Stimulated activated memory B cell treated with anti-CD40 and anti-IgM and Interleukin-4, amounts not matched to agents 10 μg/mL and 1 μg/mL and 100 μg/mL, for 72 hours (primary cell): ENCODE measurements at places on chromosomes 11 and 22.

DNA sequence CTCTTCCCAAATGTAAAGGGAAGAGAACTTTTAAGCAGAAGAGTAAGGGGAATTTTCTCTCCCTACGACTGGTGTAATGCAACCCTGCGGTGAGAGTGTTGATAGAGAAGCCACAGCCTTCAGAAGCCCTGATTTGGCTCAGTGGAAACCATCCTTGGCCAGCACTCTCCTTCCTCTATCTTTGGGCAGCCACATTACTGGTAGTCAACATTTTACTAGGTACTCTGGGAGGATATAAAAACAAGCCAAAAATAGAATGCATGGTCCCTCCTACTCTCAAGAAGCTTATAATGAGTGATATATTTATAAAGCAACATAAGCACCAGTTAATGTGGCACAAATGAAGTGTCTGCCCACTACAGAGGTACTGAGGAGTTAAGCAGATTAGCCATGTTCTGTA is 201.8 kb upstream of the NCAM1 start:
- no peak for ATAC-seq

DNA sequence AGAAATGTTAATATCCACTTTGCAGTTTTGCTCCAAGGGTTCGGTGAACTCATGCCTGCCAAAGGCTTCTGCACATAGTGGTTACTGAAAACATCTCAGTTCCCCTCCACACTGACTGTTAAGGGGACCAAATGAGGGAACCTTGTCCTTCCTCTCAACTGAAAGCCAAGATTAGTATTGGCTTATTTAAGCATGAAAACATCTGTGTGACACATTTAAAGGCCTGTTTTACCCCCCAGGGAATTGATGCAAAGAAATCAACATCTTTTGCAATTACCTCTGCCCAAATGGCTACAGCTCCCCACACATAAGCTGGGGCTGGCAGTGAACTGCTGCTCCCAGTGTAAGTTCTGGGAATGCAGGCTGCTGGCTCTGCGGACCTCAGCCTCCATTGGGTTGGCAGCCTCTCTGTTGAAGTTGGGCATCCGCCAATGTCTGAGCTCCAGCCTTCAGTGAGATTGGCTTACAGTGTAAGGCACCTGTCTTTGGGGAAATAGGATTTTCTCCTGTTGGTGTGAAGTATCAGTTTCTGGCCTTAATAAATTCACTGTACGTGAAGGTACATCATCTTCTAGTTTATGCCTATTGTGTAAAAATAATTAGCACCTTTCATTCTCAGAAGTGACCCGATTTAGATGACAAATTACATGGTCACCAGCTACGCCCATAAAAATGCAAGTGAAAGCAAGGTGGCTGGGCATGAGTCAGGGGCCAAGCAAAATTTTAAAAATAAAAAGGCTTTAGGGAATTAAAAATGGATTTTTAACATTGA is 213.4 kb upstream of the SYN3 start:
- ATAC-seq: peak; percentile 99

DNA sequence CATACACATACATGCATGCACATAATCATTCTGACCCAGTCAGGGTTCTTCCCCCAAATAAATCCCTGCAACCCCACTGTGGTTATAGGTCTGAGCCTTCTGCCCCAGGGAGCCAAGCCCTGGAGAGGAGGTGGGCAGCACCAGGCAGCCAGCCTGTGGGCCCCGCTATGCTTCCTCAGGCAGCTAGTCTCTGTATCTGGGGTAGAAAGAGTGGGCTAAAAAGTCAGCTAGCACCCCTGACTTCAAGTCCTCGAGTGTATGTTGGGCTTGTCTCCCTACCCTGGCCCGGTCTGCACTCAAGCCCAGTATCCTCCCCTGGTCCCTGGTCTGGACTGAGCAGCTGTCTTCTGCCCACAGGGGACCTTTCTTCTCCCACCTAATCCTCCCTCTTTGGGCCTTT is 28.0 kb downstream of the KCNQ1OT1 start:
- ATAC-seq: no peak

DNA sequence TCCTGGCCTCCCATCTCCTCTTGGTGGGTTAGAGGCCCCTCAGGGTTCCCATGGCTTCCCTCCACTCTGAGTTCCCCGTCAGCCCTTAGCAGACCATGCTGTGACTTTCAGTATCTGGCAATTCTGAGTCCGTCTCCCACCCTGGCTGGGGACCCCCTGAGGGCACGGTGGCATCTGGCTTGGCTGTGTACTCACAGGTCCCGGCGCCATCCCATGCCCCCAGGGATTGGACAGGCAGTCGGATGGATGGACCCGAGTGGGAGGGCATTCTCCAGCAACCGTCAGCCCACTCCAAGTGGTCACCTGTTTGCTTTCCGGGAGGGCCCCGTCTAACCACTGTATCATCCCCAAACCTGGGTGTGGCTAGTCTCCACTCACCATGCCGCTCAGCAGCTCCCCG is 24.0 kb upstream of the ABCC8 start:
- ATAC-seq: no peak

DNA sequence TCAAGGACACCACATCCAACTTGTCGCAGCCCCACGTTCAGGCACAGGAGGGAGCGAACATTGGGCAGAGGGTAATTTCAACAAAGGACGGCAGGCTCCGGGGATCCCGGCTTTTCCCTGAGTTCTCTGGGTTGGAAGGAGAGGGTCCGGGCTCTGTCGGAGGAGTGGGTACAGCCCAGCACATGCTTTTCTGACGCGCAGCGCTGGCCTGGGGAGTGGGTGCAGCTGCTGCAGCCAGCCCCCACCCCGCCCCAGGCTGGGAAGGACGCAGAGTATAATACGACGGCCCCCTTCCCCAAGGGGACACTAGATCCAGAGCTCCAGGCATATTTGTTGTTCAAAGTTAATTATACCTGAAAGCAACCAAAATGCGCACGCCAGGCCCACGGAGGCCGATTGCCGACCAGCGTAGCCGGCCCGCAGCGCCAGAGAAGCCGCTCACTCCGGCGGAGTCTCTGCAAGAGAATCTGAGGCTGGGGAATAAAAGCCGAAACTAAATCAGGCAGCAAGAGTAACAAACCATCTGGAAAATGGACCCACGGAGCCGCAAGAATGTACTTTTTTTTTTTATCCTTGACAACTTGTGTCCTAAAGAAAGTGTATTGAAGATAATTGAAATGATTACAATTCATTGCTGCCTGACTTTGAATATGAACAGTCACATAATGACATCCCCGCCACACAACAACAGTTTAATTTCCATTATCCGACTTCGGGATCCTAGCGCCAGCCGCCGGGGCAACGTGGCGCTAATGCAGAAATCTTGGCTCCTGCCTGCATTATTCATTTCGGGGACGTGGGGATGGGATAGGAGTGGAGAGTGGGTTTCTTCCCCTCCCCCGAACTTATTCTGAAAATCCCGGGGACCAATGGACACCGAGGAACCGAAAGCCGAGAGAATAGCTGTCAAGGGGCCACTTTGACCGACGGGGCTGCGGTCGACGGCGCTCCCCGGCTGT is 14.0 kb upstream of the PAX6 start:
- no peak for ATAC-seq

- no peak for ATAC-seq
Observed at GRCh38 chr11:41533761-41534160, 74.3 kb upstream of the LRRC4C start.

- ATAC-seq: no peak
Observed at GRCh38 chr11:69111624-69112542, 43.9 kb upstream of the SMIM38 start.

- no peak for ATAC-seq
Observed at GRCh38 chr11:11558826-11559225, 63.0 kb downstream of the GALNT18 start.

DNA sequence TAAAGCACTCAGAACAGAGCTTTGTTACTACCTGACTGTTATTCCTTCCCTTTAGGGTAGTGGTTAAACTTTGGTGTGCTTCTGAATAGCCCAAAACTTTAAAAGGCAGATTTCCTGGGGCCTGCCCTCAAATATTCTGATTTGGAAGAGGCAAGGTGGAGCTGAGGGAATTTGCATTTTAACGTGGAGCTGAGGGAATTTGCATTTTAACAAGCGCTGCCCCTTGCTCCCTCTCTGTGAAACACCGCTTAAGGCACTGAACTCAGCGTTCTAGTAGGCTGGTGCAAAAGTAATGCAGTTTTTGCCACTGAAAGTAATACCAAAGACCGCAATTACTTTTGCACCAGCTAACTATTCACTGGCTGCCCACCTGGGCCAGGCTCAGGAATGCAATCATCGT is 35.0 kb downstream of the TPST2 start:
- ATAC-seq: no peak

DNA sequence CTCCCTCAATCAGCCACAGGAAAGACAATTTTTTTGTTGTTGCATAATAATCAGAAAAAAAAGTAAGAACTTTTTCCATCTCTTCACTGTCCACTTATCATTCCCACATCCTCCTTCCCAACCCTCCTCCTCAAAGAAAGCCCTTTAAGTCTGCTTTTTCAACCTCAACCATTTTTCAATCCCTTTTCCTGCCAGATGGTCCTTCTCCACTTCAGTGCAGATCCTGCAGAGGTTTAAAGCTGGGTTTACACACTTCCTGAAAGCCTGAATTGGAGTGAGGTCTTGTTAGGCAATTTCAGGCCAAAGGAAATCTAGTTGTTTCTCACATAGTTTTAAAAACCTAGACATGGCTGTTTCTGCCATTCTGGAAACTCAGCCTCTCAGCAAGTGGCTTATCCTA is 78.3 kb downstream of the RPL27A start:
- no peak for ATAC-seq

GRCh38 chr22:36816636-36817524 is at the start of gene PVALB:
Gene PVALB, minus strand, starts transcription at chr22:36817035. Its CDS starts 30 bp downstream, at chr22:36817005.
- ATAC-seq: no peak

DNA sequence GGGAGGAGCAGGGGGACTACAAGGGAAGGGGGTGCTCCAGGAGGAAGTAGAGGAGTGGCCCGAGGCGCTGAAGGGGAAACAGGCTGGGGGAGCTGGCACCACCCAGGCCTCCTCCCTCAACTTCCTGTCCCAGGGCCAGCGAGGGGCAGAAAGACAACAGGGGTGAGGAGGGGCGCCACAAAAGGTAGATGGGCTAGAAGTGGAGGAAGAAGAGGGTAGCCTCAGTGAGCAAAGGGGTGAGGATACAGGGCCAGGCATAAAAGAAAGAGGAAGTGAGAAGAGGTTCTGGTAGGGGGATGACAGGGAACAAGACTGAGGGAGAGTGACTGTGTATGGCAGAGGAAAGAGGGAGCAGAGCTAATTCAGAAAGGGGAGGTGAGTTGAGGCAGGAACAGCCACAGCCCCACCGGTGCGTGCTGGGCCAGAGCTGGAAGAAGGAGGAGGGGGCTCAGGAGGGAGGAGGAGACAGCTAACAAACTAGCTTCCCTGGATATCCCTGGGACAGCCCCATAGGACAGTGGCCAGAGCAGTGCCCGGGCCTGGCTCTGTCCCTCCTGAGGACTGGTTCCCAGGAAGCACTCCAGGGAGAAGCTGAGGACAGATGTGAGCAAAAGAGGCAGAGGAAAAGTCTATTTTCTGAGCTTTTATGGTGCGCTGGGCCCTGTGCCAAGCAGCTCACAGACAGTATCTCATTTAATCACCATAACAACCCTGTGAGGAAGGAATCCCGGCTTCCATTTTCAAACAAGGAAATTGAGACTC is 8.5 kb downstream of the DCHS1 start:
- ATAC-seq: peak; percentile 91

- no peak for ATAC-seq
Observed at GRCh38 chr22:32754413-32755041, 47.0 kb upstream of the TIMP3 start.

DNA sequence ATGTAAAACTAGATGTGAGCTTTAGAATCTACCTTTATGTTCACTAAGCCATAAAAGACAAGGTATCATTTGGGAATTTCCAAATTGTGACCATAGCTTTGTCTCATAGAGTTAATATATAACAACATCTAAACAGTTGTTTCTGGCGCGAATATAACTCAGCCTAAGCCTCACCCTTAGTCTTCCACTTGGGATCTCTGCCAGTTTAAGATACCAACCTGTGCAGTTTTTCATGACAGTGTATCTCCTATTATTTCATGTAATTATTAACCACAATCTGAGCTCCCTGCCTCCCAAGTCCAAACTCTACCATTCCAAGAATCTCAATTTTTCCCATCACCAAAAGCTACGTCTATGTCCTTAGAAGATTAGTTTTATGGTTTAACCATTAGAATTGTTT is 572.5 kb upstream of the ISX start:
- ATAC-seq: no peak

DNA sequence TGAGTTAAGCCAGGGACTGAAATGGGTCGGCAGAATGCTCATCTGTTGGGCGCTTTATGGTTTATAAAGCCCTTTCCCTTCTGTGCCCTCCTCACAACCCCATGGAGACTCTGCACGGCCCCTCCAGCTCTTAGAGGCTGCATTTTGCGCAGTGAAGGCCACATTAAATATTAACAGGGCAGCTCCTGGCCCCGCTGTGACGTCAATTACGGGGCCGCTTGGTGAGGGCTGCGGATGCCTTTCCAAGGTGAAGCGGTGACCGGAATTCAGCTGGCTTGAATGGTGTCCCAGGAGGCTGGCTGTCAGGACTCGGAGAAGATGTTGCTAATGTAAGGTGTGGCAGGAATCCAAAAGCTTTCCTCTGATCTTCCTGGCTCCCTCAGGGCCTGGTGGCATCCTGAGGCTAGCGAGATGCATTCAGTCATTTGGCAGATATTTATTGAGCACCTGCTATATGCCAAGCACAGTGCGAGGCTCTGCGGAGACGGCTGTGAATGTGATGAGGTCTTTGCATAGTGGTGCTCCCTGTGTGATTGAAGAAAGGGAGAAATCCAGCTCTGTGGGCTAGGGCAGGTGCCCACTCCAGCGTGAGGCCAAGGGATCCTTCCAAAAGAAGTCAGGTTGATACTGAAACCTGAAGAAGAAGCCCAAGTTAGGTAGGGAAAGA is 10.4 kb upstream of the YWHAH start:
- no peak for ATAC-seq
